Renal pelvis (tissue), 12 donors: ENCODE measurements at places on chromosomes 13 and 19.
A peak's percentile ranks its signal among the peaks of the same experiment; 100 is the strongest.

GRCh38 chr19:10112895-10113591 lies 1.6 kb downstream of the P2RY11 start:
- DNase-seq: no peak

GRCh38 chr13:25649001-25649633 lies 277.3 kb downstream of the ATP8A2 start:
- no peak for DNase-seq

GRCh38 chr13:51453959-51454703 lies 1.3 kb upstream of the INTS6 start:
- no peak for DNase-seq

DNA sequence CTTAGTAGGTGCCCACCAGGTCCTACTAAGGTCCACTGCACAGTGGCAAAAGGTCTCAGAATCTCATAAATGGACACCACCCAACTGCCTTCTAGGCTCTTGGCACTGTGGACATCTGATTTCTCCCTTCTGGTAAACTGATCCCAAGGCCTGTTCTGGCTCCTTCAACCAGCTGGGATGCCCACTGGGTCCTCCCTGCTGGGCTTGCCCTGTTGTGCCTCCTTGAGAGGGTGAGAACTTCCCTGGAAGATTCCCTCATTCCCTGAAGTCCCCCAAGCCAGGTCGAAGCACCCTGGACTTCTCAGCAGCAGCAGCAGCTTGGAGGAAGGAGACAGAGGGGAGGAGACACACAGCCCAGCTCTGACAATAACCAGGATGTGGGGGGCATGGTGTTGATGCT lies 6.6 kb upstream of the ZNF492 start:
- no peak for DNase-seq

- no peak for DNase-seq
Observed at GRCh38 chr13:90485436-90485835, 862.1 kb upstream of the MIR17HG start.

DNA sequence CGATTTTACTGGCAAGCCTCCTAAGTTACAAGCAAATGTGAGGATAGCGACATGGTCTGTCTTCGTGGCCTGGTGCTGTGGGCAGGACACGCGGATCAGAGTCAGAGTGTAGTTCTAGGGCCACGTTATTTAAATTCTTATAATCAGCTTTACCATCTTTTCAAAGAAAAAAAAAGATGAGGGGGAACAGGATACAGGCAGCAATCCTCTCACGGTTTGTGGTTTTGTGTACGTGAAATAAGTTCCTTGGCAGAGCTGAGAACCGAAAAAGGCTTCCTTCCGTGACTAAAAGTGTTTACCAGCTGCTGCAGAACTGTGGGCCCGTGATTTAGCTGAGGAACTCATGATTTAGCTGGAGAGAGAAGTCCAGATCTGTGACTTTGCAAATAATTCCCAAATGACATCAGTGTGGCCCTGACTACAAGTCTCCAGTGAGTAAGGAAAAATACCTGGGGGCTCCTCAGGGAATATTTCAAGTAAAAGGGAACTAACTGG lies 27.2 kb downstream of the RCBTB2 start:
- DNase-seq: peak; percentile 24

DNA sequence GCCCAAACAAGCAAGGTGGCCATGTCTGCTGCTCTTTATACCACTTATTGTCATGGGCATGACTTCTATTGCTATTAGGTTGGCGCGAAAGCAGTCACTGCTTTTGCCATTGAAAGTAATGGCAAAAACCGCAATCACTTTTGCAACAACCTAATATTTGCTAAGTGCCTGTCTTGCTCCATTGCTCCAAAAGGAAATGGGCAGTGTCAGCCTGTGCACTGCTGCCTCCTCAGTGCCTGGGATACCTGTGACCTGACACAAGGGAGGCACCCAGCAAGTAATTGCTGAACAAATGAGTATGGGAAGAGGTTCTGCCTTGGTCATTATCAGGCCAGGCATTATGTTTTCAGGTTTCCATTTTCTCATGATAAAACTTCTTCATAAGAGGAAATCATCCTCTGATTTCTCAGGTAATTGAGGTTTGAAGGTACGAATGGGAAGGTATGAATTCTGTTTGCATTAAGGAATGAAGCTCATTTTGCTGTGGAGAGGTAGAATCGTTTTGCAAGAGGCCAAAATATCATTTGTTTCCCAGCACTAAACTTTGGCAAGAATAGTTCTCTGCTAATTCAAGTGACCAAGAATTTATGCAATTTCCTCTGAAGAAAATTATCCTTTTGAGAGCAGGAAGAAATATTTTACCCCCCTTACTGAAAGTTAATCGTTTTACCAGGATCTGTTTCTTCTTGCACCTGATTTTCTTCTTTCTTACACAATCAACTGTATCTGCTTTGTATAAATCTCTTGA lies 128.4 kb upstream of the SPRY2 start:
- DNase-seq: no peak

DNA sequence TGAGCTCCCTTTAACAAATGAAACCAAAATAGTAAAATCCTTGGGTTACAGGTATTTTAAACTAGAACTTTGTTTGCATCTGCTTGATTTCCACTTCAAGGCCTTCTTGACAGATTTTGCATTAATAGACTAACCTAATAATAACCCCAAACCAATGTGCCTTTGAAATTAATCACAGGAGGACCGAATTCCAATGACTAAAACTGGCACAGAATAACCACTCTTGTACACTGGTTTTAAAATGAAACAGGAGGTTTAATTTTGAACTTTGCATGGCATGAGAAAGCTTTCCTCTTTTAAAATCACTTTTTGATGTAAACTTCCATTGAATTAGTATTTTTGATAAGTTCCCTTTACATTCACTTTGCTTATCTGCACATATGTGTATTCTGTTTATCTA lies 269.6 kb downstream of the SLITRK5 start:
- no peak for DNase-seq

GRCh38 chr19:3178973-3179738 lies 587 bp downstream of the S1PR4 start:
- no peak for DNase-seq

GRCh38 chr13:46569456-46569855 lies 16.5 kb downstream of the LRCH1 start:
- DNase-seq: no peak

- DNase-seq: no peak
Observed at GRCh38 chr13:24648983-24649687, 31.1 kb upstream of the ATP12A start.

DNA sequence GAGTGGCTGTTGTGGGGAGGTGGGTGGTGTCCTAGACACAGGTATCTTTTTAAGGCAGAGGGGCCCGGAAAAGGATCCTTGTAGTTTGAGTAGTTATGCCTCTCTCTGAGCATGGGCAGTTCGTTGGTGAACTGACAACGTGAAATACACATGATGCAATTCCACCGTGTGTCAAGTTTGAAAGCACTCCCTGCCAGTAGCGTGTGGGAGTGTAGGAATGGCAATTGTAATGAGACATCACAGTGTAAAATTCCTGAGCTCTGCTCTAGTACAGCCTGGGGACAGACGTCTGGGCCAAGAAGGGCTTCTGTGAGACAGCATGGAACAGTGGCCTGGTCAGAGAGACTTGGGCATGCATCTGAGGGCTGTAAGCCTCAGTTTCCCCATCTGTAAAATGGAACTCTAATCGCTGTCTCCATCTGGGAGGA lies 10.4 kb upstream of the ASF1B start:
- no peak for DNase-seq

GRCh38 chr19:10915130-10916091 lies 13.0 kb downstream of the YIPF2 start:
- DNase-seq: no peak

- no peak for DNase-seq
Observed at GRCh38 chr19:6062274-6062673, 48.0 kb downstream of the RFX2 start.

DNA sequence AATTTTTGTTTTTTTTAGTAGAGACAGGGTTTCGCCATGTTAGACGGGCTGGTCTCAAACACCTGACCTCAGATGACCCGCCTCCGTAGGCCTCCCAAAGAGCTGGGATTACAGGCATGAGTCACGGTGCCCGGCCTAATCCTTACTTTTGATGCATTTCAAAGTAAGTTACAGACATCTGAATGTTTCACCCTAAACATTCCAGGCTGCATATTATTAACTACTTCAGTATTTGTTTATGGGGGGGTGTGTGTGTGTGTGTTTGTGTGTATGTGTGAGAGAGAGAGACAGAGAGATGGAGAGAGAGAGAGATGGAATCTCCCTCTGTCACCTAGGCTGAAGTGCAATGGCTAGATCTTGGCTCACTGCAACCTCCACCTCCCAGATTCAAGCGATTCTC lies 13.1 kb downstream of the SULT2B1 start:
- no peak for DNase-seq

DNA sequence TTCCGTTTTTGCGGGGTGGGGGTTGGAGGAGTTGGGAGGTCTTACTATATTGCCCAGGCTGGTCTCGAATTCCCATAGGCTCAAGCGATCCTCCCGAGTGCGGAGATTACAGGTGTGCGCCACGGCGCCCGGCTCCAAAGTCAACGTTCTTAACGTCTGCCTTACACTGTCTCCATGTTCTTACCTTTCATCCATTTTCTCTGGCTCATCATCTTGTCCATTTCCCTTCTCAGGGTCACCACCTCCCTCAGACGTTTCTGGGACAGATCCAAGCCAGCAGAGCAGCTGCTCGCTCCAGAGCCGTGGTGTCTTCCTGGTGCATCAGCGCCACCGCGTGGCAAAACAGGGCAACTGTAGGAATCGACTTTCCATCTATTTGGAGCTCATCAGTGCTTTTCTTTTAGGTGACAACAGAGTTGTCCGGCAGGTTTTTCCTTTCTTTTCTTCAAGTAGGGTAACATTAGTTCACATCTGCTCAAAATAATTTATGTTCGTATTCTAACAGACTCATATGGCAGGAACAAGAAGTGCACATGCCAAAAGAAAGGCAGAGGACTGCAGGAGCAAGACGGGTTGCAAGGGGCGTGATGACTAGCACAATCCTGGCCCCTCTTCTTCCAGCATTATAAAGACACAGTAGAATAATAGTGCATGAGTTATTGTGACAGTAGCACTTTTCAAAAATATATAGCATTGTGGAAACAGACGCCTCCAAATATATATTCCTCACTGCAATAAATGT lies 103.1 kb upstream of the ABCC4 start:
- DNase-seq: peak; percentile 78

- DNase-seq: no peak
Observed at GRCh38 chr13:83100237-83100636, 782.0 kb downstream of the SLITRK1 start.

DNA sequence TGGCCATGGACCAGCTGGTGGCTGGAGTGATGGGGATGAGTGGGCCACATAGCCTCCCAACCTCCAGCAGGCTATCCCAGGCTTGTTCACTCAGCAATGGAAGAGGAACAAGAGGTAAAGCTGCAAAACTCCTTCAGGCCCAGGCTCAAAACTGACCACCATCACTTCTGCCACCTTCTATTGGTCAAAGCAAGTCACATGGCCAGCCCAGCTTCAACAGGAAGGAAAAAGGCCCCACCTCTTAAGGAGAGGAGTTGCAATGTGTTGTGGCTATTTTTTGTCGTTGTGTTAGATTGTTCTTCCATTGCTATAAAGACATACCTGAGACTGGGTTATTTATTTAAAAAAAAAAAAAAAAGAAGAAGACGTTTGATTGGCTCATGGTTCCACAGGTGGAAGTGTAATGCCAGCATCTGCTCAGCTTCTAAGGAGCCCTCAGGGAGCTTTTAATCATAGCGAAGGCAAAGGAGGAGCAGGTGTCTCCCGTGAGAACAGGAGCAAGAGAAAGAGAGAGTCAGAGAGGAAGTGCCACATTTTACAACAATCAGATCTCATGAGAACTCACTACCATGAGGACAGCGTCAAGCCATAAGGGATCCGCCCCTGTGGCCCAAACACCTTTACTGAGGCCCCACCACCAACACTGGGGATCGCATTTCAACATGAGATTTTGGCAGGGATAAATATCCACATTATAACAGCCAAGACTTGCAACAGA lies 5.4 kb downstream of the IGSF23 start:
- no peak for DNase-seq

DNA sequence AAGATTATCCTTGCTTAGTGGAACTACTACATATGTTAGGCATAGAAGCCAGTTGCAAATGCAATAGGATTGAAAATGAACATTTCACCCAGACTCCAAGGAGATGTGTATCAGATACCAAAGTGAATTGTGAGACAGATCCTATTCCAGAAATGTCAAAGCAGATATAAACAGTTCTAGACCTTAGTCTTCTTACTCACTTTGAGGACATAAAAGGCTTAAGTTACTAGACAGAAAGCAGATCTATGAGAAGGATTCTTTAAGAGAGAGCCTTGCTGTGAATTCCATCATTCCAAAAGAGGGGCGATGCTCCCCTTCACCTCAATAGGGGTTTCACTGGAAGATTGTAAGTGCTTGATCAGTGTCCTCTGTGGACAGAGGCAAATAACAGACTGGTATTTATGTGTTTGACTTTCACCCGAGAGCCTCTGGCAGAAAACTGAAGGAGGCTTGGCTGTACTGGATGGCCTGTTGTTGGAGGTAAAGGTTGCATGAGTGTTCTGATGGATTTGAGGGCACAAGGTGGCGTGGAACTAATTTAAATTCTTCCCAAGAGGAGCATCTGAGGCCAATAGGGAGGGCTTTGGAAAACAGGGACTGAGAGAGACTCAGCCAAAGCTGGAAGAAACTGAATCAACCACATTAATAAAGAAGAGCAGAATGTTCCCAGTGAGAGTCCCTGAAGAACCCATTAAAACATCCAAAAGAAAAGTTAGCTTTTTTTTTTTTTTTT lies 194.8 kb downstream of the DCLK1 start:
- no peak for DNase-seq

- no peak for DNase-seq
Observed at GRCh38 chr19:40976134-40976533, 14.9 kb upstream of the CYP2B6 start.

GRCh38 chr19:16372065-16372915 lies 47.7 kb downstream of the KLF2 start:
- no peak for DNase-seq

- peak; percentile 48 for DNase-seq
Observed at GRCh38 chr19:13441810-13442512, 64.3 kb downstream of the CACNA1A start.
